ENCODE measurements at places on chromosomes 7 and 10.

GRCh38 chr10:76764177-76764576, 873.4 kb downstream of the KCNMA1 start:
- DNase-seq = no peak

- peak; percentile 64 for DNase-seq
Observed at GRCh38 chr10:73096041-73096448, 621 bp downstream of the P4HA1 start.

- DNase-seq = no peak
Observed at GRCh38 chr10:25895856-25896255, 38.2 kb upstream of the MYO3A start.

DNA sequence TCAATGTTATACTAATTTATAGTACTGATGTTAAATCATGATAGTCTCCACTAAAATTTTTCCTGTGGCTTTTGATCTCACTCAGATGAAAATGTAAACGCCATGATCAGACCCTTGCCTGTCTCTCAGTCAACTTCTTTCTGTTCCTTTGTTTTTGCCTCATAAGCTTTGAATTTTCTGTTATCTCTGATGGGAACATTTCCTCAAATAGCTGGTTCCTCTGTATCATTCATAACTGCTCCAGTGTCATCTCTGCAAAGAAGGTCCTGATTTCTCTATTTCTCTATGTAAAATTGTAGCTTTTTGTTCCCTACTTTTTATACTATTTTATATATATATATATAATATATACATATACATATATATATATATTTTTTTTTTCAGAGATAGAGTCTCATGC, 67.5 kb downstream of the GPR141 start:
- DNase-seq = no peak

- DNase-seq = no peak
Observed at GRCh38 chr7:34719636-34720035, 61.6 kb downstream of the NPSR1 start.

DNA sequence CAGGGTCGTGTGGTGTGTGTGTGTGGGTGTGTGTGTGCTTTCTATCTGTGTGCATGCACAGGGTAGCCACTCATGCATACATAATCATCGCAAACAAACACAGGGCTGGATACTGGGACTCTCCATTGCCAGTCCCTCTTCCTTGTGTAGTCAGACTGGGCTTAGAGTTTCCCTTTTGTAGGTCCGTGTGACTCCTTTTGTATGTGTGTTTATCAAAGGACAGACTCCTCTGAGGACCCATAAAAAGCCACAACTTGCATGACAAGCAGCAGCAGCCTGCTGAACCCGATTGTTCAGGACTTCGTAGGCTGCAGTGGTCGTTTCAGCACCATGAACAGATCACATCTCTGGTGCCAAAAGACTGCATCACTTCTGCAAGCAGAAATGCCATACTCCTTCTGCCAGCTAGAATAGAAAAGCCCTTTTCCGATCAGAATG, 895 bp downstream of the VSTM2A start:
- DNase-seq = peak; percentile 9

DNA sequence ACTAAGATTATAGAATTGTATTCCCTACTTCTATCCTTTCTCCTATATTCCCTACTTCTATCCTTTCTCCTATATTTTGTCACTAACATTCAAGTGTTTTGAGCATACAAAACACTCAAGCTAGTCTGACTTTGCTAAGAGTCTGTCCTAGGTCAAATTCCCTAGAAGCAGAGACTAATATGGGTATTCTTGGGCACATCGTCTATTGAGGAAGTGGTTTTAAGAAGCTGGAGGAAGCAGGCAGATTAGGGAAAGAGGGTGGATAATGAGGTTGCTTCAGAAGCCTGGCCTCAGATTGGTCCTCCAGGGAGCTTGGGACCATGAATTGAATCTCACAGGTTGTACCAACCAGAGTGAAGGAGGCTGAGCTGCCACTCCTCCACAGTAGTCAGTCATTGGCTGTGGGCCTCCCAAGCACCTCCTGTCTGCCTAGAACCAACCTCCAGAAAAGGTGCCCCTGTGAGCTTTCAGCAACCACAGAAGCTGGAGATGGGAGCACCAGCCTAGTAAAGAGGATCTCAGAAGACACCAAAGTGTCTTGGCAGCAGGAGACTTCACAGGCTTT, 295.9 kb upstream of the PHF14 start:
- DNase-seq = no peak

GRCh38 chr7:24795407-24795767, 38.1 kb upstream of the GSDME start:
- DNase-seq = no peak

DNA sequence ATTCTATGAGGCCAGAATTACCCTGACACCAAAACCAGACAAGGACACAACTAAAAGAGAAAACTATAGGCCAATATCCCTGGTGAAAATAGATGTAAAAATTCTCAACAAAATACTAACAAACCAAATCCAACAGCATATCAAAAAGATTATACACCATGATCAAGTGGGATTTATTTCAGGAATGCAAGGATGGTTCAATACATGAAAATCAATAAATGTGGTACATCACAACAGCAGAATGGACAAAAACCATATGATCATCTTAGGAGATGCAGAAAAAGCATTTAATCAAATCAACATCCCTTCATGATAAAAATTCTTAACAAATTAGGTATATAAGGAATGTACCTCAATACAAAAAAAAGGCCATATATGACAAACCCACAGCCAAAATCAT, 5.6 kb upstream of the SCART1 start:
- no peak for DNase-seq

- no peak for DNase-seq
Observed at GRCh38 chr10:6168084-6168483, 34.6 kb upstream of the PFKFB3 start.

GRCh38 chr10:51462076-51462779, 237.2 kb downstream of the CSTF2T start:
- DNase-seq = peak; percentile 3

DNA sequence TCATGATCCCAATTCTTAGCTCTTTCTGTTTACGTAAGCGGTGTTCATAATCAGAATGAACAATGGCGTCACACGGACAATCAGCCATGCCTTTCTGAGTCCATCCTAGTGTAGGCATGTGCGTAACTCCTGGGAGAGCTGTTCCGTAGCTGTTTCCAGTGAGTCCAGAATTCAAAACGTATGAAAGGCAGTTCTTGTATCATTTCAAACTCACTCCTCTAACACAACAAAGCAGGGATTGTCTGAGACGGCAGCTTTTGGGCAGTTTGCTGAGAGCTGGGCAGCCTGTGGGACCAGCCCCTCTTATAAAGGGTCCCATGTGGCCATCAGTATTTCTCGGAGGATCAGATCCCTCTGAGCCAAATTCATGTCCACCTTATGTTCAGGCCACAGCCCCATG, 43.4 kb downstream of the PSPH start:
- DNase-seq = no peak

DNA sequence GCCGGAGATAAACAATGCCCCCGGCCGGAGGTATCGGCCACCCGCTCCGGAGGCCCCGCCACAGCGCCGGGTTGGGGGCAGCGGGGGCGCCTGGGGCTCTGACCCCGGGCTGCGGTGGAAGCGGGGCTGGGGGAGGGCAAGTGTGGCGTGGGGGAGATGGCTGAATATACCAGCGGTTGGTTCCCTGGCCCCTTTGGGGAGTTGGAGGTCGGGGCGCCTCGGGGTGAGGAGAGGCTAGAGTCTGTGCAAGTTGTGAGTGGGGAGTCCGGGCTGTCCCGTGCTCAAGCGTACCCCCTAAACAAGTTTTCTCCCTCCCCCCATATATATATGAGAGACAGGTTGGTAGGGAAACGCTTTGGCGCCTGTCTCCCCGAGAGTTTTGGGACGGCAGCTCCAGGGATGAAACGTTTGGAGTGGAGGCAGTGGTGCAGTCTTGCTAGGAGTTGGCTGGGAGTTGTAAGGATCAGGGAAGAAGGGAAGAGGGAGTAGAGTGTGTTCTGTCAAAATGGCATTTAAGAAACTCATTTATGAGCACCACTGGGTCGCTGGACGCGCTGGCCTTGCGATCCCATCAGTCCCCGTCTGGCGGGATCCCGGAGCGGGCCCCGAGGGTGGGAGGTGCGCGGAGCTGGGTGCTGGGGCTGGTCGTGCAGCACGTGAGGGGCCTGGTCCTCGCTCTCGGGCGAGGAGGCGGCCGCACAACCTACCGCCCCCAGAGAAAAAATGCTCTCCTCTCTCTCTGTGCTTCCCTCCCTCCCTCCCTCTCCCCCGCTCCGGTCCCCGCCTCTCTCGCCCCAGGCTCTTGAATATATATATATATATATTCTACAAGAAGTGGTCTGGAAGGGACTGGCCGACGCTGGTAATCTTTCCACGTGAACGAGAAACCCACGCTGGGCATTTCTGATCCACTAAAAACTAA, 1.1 kb downstream of the TET1 start:
- DNase-seq = peak; percentile 38

- no peak for DNase-seq
Observed at GRCh38 chr10:74923556-74923955, 97.2 kb downstream of the KAT6B start.

GRCh38 chr7:100509231-100509630, 25.5 kb downstream of the NYAP1 start:
- peak; percentile 83 for DNase-seq

GRCh38 chr7:112497481-112497880, 16.7 kb downstream of the LSMEM1 start:
- no peak for DNase-seq

DNA sequence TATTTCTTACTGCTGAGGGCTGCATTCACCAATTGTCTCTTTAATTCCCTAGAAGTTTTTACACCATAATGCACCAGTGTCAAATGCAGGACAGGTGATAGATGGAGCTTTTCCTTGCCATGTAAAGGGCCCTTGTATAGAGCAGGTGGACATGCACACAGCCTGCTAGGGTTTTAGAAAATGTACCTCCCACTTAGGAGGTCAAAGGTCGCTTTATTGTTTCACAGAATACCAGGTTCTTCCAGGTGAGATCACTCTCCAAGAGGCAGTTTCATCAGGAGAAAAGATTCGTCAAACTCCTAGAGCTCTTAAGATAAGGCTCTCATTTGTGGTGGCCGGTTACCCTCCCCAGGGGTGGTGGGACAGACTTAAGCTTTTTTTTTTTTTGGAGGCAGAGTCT, 215.8 kb downstream of the PHTF2 start:
- DNase-seq = no peak

DNA sequence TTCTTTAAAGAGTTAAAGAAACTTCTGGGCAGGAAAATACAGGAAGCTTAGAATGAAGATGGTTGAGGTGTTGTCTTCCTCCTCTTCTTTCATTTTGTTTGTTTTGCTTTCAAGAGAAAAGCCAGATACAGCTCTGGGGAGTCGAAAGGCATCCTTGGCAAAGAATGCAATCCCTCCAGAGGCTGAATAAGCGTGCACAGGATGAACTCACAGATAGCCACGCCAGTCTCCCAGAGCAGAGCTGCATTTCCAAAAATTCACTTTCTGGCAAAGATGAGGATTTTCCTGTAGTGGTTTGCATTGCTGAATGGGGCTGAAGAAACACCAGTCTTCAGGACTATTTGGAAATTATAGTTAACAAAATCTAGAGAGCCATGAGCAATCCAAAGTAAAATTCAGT, 336.4 kb downstream of the NRG3 start:
- peak; percentile 51 for DNase-seq

- no peak for DNase-seq
Observed at GRCh38 chr10:125016123-125016522, 74.2 kb downstream of the ZRANB1 start.

DNA sequence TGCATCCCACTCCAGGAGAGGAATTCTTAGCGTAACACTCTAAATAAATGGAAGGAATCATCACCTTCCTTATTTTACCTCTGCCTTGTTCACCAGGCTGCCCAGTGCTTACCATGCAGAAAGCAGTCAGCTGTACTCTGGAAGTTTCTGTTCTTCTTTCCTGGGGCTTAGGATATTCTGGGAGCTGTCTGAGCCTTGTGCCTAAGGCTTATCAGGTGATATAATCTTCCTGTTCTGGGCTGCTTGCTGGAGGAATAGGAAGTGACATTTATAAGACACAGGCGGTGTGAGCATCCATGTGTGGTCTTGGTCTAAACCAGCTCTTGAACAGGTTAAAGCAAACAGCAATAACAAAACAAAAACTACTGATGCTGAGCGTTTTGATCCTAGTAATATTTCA, 13.5 kb downstream of the KCTD7 start:
- DNase-seq = no peak

GRCh38 chr10:80168162-80168511, 35.6 kb downstream of the PLAC9 start:
- DNase-seq = no peak

- DNase-seq = no peak
Observed at GRCh38 chr10:1154531-1155295, 98.5 kb downstream of the WDR37 start.

DNA sequence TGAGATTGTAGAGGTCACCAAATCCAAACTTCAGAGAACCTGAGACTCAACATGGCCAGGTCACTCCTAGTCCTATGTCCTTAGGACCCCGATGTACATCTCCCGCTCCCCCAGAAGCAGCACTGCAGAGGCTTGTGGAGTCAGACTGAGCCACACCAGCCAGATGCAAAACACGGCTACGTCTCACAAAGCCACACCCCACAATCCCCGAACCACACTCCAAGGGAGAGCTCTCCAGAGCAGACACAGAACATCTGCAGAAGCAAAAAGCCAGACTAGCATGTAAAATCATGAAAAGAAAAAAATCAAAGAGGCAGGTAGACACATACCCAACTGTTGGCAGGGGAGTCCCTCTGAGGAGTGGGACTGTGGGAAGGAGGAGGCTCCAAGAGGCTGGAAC, 104.9 kb downstream of the CTBP2 start:
- no peak for DNase-seq

GRCh38 chr7:92753614-92754013, 82.8 kb downstream of the CDK6 start:
- DNase-seq = no peak

DNA sequence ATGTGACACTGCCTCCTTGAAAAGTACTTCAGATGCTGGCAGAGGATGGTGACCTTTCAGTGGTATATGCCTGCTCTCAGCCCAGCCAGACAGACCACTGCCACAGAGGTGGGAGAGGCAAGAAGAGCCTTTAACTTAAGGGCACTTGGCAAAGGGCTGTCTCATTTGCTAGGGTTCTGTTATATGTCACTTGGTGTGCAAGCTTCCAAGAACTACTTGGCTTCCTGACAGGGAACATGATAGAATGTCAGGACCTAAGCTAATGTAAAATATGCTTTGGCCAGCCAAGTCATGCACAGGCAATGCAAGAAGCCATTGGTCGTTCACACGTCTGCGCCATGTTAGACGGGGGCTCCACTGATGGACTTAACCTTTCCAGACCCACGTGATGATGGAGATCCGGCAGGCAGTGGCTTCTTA, 54.7 kb downstream of the RBM20 start:
- no peak for DNase-seq

- DNase-seq = no peak
Observed at GRCh38 chr10:43231523-43232078, 35.3 kb downstream of the RASGEF1A start.

DNA sequence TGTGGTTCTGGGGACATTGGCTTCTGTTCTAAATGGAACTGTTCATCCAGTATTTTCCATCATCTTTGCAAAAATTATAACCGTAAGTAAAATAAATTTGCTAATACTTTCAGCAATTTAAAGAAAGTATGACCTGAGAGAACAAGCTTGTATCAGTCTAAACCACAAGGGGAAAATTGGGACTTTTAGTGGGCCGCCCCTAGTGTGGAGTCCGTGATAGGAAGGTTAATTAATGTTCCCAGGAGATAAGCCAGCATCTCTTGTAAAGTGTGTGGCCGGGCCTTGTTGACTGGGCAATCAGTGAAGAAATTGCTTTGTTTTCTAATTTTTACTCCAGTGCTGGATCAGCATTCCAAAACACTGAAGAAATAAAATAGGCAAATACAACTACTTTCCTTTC, 83.0 kb downstream of the ABCB5 start:
- DNase-seq = no peak
